ENCODE measurements at places on chromosomes 13 and 19.
A peak's percentile ranks its signal among the peaks of the same experiment; 100 is the strongest.

DNA sequence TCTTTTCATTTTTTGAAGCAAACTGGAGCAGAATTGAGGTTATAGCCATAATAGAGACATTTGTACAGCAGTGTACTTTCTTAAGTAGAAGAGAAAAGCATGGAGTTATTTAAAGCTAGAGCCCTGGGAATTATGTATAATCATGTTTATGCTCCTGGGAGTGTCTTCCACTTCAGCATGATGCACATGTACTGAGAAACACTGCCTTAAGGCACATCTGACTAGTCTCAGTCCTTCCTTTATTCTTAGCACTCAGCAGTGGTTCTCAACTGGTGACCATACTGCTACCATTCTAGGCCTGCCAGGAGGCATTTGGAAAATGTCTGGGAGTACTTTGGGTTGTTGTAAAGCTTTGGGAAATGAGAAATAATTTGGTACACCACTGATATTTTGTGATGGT, 45.8 kb downstream of the VWA8 start:
- DNase-seq, result peak; percentile 21

DNA sequence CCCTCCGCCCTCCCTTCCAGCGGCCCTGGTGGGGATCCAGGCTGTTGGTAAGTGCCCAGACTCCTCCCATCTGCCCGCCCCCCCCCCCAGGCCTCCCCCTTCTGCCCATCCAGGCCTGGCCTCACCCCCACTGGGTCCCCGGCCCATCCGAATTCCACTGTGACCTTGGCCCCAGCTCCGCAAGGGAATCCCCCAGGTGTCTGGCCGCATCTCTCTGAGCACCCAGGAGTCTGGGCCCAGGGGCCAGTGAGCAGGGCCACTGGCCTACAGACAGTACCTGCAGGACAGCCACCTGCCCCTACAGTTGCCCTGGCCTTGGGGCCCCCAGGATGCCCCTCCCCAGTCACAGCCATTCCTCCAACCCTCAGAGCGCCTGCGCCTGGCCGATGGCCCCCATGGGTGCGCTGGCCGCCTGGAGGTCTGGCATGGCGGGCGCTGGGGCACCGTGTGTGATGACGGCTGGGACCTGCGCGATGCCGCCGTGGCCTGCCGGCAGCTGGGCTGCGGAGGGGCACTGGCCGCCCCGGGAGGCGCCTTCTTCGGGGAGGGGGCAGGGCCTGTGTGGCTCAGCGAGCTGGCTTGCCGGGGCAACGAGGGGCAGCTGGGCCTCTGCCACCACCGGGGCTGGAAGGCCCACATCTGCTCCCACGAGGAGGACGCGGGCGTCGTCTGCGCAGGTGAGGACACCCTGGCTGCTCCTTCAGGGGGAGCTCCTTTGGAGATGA, 912 bp downstream of the SSC5D start:
- no peak for DNase-seq

DNA sequence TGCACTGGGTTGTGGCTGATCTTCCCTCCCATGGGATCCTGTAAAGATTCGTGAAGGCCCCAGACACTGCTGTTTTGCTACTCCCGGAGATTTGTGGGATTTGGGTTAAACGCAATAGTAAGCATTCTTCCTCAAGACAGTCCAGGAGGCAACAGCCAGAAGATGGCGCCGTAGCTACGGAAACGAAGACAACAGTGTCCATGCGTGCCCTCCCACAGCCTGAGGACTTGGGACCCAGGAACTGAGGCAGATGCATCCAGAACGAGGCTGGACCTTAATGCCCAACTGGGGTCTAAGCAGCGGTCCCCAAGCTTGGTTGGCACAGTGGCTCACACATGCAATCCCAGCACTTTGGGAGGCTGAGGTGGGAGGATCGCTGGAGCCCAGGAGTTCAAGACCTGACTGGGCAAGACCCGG, 57.6 kb upstream of the ZNF507 start:
- peak; percentile 73 for DNase-seq

GRCh38 chr13:51329606-51330005, 9.9 kb upstream of the SERPINE3 start:
- no peak for DNase-seq

DNA sequence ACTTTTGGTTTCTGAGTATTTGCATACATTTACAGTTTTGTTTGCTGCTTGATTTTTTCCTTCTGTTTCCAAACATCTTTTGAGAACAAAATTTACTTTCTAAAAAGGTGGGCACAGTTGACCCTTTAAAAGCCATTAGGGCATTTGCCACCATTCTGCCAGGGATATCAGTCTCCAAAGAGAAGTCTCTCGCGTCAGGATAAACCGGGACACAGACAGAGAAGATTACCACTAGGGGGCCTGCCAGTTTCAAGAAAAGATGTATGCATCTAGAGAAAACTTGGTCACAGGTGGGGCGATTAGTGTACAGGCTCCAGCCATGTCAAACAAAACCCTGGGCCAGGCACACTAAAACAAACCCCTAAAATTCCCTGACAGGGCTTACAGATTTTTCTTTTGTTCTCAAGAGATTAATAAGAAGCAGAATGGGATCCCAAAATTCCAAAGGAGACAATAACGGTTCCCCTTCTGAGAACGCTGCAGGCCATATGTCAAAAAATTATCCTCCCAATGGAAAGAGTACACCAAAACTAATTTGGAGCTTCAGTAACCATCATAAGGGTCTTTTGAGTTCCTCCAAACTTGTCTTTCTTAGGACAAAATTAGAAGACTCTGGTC, 10.7 kb upstream of the PABPC3 start:
- DNase-seq, result peak; percentile 27

- no peak for DNase-seq
Measured at GRCh38 chr13:111974341-111974640, 92.7 kb upstream of the SOX1 start.

GRCh38 chr13:75372923-75373841, 108.8 kb downstream of the TBC1D4 start:
- DNase-seq, result no peak

DNA sequence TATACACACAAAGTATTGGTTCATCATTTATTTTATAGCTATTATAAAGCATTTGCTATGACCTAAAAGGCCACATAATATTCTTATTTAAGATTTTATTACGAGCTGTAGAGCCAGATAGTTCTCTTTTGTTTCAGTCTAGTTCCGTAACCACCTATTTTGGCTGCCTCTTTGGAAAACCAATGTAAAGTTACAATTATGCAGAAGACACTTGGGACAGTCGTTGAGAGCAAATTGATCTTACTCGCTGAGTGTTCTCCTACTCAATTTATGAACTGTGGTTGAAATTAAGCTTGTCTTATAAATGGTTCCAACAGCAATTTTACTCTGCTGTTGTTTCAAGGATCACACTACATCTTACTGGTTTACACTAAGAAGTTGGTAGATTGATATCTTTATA, 122.3 kb downstream of the SLC7A1 start:
- no peak for DNase-seq

GRCh38 chr19:9487016-9487415, 11.4 kb downstream of the ZNF560 start:
- DNase-seq, result no peak

- DNase-seq, result no peak
Measured at GRCh38 chr19:11457115-11457514, 21.7 kb downstream of the PRKCSH start.

DNA sequence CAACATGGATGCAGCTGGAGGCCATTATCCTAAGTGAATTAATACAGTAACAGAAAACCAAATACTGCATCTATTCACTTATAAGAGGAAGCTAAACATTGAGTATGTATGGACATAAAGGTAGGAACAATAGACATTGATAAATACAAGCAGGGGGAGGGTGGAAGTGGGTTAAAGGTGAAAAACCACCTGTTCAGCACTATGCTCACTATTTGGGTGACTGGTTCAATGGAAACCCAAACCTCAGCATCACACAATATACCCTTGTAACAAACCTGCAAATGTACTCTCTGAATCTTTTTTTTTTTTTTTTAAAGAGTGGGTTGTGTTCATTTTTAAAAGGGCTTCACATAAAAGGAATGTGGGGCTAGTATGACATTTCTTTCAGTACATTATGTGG, 26.9 kb upstream of the CPB2 start:
- DNase-seq, result no peak

DNA sequence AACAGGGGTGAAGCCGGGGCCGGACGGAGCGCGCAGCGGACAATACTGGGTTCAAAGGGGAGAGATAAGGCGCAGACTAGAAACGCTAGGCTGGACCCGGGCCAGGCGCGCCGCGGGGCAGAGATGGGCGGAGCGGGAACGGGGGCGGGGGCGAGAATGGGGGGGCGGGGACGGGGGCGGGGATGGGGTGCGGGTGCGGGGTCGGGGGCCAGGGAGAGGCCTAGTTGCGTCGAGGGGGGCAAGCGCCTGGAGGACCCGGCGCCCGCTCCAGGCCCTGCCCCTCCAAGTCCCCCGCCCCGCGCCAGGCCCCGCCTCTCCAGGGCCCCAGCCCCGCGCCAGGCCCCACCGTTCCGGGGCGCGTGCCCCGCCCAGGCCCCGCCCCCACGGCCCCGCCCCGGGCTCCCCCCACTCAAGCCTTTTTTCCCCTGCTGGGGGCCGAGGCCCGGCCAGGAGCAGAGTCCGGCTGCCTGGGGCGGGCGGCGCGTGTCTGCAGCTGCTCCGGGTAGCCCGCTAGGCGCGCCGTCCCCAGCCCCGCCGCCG, at the start of gene CERS4:
Gene CERS4, plus strand, starts transcription at position 449 of the 540 bp plus-strand sequence. CDS start 41,707 bp downstream, outside the sequence.
- peak; percentile 45 for DNase-seq

DNA sequence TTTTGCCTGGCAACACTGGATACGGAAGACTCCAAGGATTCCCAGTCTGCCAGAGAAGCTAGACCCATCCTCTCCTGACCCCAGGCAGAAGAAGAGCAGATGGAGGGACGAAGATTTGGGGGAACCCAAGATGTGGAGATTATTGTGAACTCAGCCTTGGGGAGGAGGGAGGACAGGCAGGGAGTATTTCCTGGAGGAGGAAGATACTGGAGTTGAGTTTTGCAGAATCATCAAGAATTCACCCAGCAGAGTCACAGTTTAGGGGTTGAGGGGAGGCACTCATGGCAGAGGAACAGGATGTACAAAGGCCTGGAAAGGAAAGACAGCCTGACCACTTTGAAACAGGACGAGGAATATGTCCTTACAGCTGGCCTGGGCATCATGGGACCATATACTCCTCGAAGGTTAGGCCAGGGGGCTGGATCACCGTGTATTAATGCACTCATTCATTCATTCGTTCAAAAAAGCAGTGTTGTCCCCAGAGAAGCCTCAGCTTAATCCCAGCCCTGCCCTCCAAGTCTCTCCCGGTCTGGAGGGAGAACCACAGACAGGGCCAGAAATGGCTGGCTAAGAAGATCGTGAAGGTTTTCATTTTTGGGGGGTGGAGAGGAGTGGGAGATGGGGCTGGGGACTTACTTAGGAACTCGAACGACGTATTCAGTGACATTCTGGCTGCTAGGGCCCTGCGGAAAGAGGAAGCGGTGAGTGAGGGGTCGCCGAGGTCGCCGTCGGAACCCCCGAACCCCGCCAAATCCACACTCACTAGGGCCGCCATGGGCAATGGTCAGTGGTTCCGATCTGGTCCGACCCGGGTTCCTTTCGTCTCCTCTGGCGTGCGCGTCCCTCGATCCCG, 517 bp downstream of the GTF2F1 start:
- no peak for DNase-seq

DNA sequence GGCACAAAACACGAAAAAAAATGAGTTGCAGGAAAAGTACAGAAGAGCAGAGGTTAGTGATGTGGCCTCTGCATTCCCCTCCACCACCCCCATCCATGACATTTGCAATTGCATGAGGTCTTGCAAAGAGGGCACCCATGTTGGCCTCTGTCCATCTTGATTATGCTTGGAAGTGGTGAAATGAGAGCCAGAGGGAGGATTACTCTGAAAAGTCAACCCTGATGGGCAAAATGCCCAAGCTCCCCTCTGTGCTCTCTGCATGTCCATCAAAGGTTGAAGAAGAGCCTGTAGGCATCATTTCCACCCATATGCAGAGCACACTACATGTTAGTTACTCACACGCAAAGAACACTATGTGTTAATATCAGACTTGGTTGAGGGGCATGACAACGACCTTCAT, 71.4 kb downstream of the SLC15A1 start:
- no peak for DNase-seq

DNA sequence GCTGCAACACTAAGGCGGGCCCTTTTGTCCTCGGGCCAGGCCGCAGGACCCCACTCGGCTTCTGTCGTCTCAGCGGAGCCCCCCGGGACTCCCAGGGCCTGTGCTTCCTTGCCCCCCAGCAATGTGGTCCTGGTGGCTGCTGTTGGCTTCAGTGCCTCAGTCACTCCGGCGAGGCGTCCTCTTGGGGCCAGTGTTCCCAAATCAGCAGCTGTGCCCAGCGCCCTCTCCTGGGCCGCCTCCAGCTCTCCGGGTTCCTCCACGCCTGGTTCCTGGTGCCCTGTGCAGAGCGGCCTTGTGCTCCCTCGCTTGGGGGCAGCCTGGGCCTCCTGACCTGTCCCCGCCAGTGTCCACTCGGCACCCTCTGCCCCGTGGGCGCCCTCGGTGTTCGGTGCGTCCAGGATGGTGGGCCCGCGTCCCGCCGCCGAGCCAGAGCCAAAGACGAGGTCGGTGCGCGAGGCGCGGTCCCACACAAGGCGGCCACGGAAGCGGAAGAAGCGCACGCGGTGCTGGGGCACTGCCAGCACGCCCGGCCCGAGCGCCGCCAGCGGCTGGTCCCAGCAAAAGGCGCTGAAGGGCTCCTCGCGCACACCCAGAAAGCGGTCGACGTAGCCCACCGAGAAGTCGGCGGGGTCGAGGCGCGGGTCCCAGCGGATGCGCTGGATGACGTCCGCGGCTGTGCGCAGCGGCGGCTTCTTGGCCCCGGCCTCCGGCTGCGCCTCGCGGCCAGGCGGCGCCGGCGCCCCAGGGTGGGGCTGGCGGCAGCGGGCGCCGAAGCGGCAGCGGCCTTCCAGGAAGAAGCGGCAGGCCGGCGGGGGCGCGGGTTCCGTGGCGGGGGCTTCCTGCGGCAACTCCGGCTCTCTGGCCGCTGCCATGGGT, 685 bp downstream of the LENG9 start:
- DNase-seq, result peak; percentile 80

- no peak for DNase-seq
Measured at GRCh38 chr13:33953781-33954180, 135.8 kb downstream of the RFC3 start.

DNA sequence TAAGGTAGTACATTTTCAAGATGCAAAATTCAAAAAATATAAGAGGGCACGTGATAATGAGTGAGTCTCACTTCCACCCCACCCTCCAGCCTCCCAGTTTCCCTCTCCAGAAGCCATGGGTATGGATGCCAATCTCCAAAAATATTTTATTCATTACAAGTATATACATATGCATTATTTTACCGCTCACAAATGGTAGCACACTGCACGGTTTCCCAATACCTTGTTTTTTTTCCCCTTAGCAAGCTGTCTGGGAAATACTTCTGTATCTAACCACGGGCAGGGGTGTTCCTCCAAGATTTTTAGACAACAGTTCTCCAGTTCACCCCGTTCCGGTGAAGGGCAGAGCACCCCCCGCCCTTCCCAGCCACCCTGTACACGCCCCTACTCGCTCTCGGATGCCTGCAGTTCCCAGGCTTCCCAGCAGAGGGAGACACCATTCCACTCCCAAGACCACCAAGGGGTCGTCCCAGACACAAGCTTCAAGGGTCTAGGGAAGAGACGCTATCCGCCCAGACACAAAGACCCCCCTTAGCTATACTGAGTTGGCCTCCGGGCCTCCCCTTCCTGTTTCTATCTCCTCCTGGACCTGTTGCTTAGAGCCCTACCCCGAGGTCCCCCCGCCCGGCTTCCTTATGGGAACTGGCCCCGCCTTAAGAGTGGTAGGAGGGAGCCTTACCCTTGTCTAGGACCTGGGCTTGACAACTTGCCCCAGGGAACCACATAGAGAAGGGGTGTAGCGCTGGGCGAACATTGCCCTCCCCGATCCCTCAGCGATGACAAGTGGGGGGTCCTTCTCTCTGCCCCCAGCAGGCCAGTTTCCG, 1.1 kb upstream of the FXYD3 start:
- peak; percentile 63 for DNase-seq

GRCh38 chr13:50599927-50600326, 243.6 kb downstream of the DLEU7 start:
- DNase-seq, result no peak

GRCh38 chr19:31286491-31286890, 62.7 kb downstream of the TSHZ3 start:
- DNase-seq, result no peak

All from fibroblast of skin of scalp (primary cell).